ENCODE measurements at places on chromosomes 11 and 22. TPM values are rescaled to one million over a fixed set of nuclear protein-coding genes. Genes with fewer than 3 reads are reported as not detected.

The KLHL35 gene
- not detected for total RNA-seq

The GRM5 gene
- total RNA-seq: not detected

DNA sequence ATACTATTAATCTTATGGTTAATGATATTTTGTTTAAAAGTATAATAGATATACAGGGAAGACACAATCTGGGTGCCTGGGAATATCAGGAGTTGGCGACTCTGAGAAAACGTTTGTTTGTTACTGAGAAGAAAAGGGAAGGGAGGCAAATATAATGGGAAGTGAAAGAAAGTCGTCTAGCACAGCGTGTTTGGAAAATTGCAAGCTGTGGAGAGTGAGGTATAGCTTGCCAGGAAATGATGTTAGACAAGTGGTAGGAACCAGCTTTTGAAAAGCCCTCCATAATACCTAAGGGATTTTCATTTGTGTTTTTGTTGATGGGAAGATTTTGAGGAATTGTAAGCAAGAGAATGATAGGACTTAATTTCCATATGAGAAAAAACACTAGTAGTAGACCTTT lies 322.2 kb downstream of the LUZP2 start:
- DNase-seq: no peak

- no peak for DNase-seq
Observed at GRCh38 chr11:120974965-120975364, 48.9 kb upstream of the TBCEL start.

Measured in transverse colon (tissue), 4 donors.